ENCODE measurements at places on chromosomes 13 and 19.
A peak's percentile ranks its signal among the peaks of the same experiment; 100 is the strongest.

DNA sequence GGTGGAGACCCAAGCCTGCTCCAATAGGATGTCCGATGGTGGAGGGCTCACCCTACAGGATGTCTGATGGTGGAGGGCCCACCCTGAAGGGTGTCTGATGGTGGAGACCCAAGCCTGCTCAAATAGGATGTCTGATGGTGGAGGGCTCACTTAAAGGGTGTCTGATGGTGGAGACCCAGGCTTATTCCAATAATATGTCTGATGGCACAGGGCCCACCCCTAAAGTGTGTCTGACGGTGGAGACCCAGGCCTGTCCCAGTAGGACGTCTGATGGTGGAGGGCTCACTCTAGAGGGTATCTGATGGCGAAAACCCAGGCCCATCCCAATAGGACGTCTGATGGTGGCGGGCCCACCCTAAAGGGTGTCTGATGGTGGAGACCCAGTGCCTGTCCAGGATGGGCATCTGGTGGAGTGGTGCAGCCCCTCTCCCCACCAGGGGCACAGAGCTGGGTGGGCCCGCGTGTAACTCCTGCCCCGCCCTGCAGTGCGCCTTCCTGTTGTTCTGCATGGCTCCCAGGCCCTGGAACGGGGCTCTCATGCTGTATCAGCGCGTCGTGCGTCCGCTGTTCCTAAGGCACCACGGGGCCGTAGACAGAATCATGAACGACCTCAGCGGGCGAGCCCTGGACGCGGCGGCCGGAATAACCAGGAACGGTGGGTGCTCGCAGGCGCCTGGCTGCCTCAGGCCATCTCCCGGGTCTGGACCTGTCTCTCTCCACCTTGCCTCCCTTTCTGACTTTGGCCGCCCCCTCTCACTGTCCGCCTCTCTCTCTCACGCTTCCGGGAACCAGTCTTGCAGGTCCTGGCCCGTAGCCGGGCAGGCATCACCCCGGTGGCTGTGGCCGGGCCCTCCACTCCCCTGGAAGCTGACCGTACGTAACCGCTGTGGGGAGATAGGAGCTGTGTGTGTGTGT is 5.1 kb downstream of the REEP6 start:
- DNase-seq: no peak

- peak; percentile 75 for DNase-seq
These were observed 19.1 kb upstream of the KCTD4 start for GRCh38 chr13:45219938-45220375.

DNA sequence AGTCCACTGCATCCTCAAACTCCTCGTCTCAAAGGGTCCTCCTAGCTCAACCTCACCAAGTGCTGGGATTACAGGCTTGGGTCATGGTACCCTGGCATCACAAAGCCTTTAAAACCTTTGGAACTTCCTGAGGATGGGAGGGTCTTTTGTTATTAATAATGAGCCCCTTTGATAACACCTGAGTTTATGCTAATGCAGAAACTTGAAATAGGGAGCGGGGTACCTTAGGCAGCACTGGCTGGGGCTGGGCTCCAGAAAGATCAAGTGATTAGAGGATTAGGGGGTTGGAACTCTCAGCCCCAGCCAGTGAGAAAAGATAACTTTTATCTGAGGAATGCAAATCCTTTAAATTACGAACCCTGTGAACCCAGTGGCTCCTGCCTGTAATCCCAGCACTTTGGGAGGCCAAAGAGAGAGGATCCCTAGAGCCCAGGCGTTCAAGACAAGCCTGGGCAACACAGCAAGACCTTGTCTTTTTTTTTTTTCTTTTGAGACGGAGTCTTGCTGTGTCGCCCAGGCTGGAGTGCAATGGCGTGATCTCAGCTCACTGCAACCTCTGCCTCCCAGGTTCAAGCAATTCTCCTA is 9.3 kb upstream of the PSPC1 start:
- DNase-seq: no peak

DNA sequence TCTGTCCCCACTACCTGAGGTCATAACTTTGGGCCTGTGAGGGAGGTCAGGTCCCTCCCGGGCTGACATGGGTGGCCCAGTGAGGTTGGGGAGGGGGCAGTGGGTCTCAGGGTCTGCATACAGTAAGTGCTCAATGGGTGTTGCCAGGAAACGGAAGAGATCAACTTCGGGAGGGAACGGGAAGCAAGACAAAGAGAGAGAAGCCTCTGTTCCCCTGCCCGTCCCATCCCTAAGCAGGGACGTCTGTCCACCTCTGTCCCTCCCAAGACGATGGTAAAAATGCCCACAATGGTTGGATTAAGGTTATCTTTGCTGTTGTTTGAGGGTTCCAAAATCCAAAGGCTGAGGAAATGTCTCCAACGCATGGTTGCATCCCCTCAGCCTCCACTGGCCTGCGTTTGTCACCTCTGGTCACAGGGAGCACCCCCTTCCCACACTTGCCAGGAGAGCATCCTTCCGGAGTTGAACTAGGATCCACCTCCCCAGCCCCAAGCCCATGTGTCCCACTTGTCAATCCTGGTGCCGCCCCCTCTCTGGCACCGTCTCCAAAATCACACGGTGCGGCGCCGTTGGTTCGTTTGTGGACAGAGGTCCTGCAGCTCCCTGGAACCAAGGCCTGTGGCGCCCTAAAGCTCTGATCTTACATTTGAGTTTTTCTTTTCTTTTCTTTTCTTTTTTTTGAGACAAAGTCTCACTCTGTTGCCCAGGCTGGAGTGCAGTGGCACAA is 774 bp upstream of the HOMER3 start:
- DNase-seq: no peak

DNA sequence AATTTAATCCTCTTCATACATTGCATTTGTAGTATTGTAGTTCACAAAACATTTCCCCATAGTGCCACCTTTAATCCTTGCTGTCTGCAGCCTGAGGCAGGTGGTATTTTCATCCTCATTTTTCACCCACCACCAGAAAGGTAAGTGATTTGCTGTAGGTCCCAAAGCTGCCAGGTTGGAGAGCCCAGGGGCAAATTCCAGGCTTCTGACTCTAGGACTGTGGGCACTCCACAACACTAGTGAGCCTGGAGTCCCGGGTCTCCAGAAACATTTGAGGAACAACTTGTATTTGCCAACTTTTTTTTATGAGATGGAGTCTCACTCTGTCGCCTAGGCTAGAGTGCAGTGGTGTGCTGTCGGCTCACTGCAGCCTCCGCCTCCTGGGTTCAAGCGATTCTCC is 6.2 kb downstream of the ILF3 start:
- DNase-seq: no peak

- no peak for DNase-seq
These were observed 484.6 kb downstream of the TSHZ3 start for GRCh38 chr19:30864391-30865215.

GRCh38 chr13:97539651-97540610 is 106.0 kb downstream of the RAP2A start:
- peak; percentile 29 for DNase-seq

GRCh38 chr13:20446900-20447299 is 78.8 kb downstream of the CRYL1 start:
- no peak for DNase-seq

- DNase-seq: no peak
These were observed 609.1 kb downstream of the LMO7 start for GRCh38 chr13:76245211-76245610.

DNA sequence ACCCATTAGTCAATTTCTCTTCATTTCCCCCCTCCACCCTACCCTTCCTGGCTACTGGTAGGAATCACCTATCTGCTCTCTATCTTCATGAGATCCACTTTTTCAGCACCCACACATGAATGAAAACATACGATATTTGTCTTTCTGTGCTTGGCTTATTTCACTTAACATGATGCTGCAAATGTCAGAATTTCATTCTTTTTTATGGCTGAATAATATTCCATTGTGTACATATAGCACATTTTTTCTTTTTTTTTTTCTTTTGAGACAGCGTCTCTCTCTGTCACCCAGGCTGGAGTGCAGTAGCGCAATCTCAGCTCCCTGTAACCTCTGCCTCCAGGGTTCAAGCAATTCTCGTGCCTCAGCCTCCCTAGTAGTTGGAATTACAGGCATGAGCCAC is 9.9 kb upstream of the CALM3 start:
- no peak for DNase-seq

DNA sequence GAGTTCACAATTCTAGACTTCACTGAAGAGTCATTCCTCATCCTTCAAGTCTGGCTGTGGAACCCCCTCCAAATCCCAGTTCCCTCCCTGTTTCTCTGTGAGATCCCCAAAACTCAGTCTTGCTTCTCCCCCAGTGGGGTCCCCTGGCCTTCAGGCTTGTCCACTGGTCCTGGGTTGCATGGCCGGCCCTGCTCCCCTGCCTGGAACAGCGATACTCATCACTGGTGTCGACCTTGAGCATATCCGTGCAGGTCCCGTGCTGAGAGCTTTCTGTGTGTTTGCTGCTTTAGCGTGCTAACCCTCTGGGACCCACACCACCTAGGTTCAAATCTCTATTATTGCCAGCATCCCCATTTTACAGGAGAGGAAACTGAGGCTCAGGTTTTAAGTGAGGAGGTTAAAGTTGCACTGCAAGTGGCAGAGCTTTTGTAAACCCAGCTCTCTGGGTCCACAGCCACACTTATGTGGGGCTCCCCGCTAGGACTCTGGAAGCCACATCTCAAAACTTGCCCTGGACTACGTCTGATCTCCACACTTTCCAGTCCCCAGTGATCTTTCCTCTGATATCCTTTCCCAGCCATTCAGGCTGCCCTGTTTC is 15.5 kb downstream of the LIPE start:
- no peak for DNase-seq

- DNase-seq: no peak
These were observed 63.3 kb downstream of the CBY2 start for GRCh38 chr13:45765464-45765863.

DNA sequence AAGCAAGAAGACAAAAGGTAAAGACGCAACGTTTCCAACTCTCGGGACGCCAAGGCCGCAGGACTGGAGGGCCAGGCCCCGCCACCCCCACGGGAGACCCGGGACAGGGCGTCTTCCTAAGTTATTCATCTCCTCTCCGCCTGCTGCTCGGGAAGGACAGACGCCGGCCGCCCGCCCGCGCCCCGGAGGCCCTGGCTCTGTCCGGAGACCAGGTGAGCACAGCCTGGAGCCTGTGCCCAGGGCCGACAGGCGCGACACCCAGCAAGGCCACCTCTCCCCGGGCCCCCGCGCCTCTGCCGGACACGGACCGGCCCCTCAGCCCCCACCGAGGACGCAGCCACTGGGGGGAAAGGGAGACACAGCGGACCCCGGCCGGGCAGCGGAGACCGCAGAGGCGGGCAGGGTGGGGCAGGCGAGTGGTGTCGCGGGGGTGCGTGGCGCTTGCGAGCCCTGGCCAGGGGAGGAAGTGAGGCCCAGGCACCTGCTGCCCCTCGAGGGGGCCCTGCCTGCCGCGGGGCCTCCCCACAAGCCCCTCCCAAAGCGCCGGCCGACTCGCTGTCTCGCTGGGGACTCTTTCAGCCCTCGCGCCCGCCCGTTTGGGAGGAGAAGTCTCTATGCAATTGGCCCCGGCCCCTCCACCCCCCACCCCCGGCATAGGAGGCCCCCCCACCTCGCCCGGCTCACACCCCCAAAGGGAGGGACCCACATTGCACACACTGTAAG is 17.2 kb downstream of the SMIM24 start:
- no peak for DNase-seq

DNA sequence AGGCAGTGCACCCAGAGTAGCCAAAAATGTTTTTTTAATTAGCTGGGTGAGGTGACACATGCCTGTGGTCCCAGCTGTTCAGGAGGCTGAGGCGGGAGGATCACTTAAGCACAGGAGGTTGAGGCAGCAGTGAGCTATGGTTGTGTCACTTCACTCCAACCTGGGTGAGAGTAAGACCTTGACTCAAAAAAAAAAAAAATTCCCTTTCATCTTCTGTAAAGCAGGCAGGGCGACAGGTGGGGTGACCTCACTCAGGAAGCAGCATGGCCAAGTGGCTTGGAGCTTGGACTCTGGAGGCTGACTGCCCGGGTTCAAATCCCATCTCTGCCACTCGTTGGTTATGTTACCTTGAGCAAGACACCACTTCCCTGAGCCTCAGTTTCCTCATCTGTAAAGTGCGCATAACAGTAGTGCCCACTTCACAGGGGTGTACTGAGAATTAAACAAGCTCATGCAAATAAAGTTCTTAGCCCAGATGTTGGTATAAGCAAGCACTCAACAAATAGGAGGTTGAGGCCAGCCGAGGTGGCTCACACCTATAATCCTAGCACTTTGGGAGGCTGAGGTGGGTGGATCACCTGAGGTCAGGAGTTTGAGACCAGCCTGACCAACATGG is 48.3 kb downstream of the MAP4K1 start:
- DNase-seq: no peak

- DNase-seq: no peak
These were observed 76.0 kb downstream of the RASA3 start for GRCh38 chr13:114056205-114057013.

- DNase-seq: no peak
These were observed 65.4 kb upstream of the RFC3 start for GRCh38 chr13:33752597-33752996.

GRCh38 chr13:99074693-99075092 is 96.8 kb upstream of the DOCK9 start:
- no peak for DNase-seq

- no peak for DNase-seq
These were observed 153.6 kb downstream of the KATNAL1 start for GRCh38 chr13:30153545-30154426.
